Colonic mucosa (tissue), 4 donors: ENCODE measurements at places on chromosomes 2 and 18. TPM values are rescaled to one million over a fixed set of nuclear protein-coding genes. Genes with fewer than 3 reads are reported as not detected.

DNA sequence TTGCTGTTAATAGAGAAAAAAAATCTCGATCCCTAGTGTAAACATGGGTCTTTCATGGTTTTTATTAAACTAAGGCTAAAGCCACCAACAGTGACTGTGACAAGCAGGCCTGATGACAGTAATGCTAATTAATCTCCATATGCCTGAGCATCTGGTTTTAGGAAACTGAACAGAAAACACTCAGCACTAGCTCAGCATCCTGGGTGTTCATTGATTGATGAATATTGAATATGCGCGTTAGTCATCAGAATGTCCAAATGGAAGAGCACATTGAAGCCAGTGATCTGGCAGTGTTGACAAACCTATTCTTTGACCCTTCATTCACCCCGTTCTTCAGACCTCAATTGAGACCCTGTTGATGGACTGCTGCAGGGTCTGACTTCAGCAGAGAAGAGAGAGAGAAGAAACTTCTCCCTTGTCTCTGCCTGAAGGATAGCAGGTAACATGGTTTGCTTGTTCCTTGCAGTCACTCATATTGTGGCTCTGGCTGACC is 283.8 kb downstream of the RDH14 start:
- H3K4me3 ChIP-seq = no peak overlapping the region
- H3K27ac ChIP-seq = no peak overlapping the region
- no peaks in the 10 kb centered on the region for H3K36me3 ChIP-seq
- no peak for DNase-seq
- H3K27me3 ChIP-seq = no peaks in the 10 kb centered on the region

- no peak for DNase-seq
- no peak overlapping the region for H3K4me3 ChIP-seq
- no peak overlapping the region for H3K27ac ChIP-seq
Measured at GRCh38 chr2:161474920-161475319, 58.8 kb downstream of the TBR1 start.

GRCh38 chr2:182393270-182393760 is 33.5 kb downstream of the PDE1A start:
- no peaks in the 10 kb centered on the region for H3K4me1 ChIP-seq
- no peaks in the 10 kb centered on the region for H3K27me3 ChIP-seq
- H3K36me3 ChIP-seq = no peaks in the 10 kb centered on the region
- DNase-seq = no peak
- no peak overlapping the region for H3K4me3 ChIP-seq
- H3K27ac ChIP-seq = no peak overlapping the region

- no peak for DNase-seq
- no peak overlapping the region for H3K4me3 ChIP-seq
- H3K27me3 ChIP-seq = no peaks in the 10 kb centered on the region
Measured at GRCh38 chr2:222844323-222844722, 16.5 kb upstream of the ACSL3 start.

Gene ANKRD30BL
- total RNA-seq = not detected

Gene EDAR
- total RNA-seq = 1.1 TPM

Gene RNF25
- 20.7 TPM for total RNA-seq
